Naive thymus-derived CD4-positive, alpha-beta T cell (primary cell): ENCODE measurements at places on chromosomes 11 and 22.
A peak's percentile ranks its signal among the peaks of the same experiment; 100 is the strongest.

- DNase-seq: no peak
Observed at GRCh38 chr11:131683666-131684065, 313.3 kb downstream of the NTM start.

GRCh38 chr22:23183061-23183698 is 2.9 kb downstream of the BCR start:
- no peak for DNase-seq

DNA sequence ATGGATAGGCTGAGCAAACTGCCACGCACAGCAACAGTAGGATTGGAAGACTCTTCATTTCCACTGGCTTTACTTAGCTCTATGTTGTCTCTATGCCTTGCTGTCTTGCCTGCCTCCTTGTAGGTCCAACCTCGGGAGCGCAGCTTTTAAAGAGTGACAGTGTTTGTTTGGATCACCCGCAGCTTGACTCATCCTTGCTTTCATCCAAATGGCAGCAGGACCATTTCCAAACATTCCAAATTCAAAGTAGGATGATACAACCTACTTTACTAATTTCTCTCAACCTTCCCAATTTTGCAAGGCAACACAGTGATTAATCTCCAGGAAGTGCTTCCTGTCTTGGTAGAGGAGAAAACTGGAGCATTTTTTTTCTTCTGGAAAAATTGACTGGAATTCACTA is at the start of gene MMP3:
MMP3 (minus strand) TSS at position 121 of the 400 bp plus-strand sequence; CDS start at position 58, 63 bp downstream.
- no peak for DNase-seq

DNA sequence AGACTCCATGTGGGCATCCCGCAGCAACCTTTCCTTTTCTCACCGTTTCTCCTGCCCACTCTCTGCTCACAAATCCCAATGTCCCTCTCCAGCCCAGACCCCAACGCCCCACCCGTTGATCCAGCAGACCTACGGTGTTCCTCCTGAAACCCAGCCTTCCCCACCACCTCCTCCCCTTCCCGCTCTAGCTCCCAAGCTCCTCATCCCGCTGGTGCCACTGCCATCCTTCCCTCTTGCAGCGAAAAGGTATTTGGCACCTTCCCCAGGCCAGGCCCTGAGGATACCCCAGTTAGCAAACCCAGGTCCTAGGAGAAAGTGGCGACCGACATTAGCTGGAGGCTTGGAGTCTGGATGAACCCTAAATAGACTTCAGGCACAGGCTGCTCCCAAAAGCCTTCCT is 84.0 kb upstream of the RTL6 start:
- no peak for DNase-seq

- DNase-seq: no peak
Observed at GRCh38 chr11:16526947-16527346, 170.6 kb upstream of the SOX6 start.

DNA sequence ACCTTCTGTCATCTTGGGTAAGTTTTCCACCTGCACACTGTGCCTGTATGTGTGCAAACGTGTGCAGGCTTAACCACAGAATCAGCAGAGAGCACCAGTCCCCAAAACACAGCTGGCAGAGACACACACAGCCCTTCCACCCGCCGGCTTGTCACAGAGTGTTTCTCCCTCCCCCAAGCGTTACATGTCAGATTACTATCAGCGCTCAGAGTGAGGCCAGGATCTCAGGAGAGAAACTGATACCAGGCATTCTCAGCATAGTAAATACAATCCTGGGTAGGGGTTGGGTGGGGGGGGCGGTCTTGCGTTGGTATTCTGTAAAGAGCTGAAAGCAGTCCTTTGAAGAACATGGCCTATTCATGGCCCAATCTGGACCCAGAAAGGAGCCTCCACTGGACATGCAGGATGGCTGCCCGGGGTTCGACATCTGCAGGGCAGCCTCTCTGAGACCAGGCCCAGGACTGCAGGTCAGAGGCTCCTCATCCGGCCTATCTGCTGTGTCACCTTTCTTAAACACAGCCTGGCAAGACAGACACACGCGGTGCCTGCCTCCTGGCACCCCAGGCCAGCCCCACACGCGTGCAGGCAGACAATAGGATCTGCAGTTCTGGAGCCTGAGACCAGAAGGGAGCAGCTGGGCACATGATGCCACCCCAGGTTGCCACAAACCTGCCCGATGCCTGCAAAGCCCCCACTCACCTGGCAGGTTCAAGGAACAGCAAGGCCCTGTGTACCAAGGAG is 1.7 kb downstream of the OSBPL5 start:
- no peak for DNase-seq

- DNase-seq: no peak
Observed at GRCh38 chr22:40180403-40180802, 2.7 kb downstream of the TNRC6B start.

GRCh38 chr11:70746351-70746750 is 348.0 kb downstream of the CTTN start:
- no peak for DNase-seq

DNA sequence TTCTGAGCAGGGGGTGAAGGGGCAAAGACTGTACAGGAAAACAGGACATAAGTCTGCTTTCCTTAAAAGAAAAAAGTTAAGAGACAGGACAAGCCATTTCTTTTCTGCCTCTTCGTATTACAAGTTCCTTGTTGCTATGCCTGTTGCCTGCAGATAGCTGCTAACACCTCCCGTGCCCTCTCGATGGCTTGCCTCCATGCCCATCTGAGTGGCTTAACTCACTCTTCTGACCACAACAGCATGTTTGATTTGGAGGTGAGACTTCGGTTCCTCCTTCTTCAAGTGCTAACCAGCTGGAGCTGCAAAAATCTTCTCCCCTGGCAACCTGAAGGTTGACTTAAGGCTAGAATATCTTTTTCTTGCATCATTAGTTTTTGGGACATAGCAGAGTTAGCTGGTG is 103.1 kb downstream of the PRR5L start:
- no peak for DNase-seq

GRCh38 chr11:47886096-47886495 is 37.9 kb upstream of the NUP160 start:
- DNase-seq: peak; percentile 45

GRCh38 chr22:45631140-45631840 is 40.3 kb upstream of the ATXN10 start:
- no peak for DNase-seq

- DNase-seq: no peak
Observed at GRCh38 chr11:132334769-132335280, 964.4 kb downstream of the NTM start.

- no peak for DNase-seq
Observed at GRCh38 chr22:22226448-22227187, 18.0 kb upstream of the VPREB1 start.

DNA sequence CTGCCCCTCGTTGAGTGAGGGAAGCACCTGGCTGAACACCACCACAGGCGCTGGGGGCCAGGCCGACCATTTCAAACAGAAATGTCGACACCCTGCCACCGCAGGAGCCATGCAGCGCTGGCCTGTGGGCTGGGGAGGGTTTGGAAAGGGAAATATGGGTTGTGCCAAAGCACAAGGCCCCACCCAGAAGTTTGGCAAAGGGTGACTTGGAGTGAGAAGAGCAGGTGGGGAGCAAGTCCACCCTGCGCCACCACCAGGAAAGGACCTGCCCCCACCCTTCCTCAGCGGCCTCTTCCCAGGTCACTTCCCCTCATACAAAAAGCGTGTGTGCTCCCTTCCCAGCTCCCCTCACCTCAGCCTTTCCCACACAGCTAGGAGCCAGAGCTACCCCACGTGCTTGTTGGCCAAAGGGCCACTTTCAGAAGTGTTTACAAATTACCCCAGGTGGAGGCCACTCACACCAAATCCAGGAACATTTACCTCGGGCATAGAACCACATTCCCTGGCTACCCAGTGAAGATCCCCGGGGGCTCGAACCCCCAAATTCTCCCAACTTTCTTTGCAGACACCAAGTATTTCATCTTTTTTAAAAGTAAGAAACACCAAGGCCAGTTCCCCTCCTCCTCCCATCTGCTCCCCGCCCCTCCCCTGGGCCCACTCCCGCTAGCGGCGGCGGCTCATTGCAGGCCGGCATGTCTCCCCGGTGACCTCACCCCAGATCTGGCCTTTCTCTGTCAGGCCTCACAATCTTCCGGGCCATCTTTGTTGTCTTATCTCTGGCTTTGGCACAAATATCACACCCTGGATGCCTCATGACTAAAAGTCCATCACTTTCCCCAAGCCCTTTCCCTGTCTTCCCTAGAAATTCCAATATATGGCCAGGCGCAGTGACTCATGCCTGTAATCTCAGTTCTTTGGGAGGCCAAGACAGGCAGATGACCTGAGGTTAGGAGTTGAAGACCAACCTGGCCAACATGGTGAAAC is 20.5 kb upstream of the SCGB1A1 start:
- no peak for DNase-seq

DNA sequence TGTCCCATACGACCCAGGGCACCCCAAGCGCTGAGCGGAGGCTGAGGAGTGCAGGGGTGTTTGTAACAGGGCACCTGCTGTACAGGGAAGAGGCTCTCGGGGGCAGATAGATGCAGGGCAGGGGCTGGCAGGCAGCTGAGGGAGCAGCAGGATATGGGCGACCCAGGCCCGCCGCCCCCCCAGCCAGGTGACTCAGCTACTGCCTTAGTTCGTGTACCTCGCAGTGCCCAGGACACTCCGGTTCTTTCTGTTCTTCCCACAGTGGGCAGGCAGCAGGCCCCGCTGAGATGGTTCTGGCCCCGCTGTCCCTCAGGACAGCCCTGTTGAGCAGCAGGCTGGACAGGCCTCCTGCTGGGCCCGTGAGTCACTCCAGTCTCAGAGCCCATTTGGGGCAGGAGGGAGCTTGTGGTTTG is 16.2 kb downstream of the PHLDA2 start:
- DNase-seq: no peak

- no peak for DNase-seq
Observed at GRCh38 chr22:26986884-26987283, 329.5 kb downstream of the MIAT start.

DNA sequence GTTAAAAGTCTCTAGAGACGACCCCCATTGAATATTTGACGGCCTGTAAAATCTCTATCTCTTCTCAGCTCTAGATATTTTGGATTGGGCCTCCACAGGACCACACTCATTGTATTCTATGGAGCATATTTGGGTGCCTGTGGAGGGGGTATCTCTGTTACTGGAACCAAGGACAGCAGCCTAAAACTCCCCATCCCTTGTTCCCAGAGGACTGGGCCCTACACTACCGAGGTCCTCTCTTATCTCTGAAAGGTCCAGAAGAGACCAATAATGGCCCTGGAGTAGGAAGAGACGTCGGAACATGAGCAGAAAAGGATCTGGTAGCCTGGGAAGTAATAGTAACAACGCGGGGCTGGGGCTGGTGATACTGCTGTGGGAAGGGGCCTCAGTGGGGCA is 542 bp downstream of the HPS4 start:
- DNase-seq: no peak

GRCh38 chr11:131756479-131757110 is 386.2 kb downstream of the NTM start:
- no peak for DNase-seq

DNA sequence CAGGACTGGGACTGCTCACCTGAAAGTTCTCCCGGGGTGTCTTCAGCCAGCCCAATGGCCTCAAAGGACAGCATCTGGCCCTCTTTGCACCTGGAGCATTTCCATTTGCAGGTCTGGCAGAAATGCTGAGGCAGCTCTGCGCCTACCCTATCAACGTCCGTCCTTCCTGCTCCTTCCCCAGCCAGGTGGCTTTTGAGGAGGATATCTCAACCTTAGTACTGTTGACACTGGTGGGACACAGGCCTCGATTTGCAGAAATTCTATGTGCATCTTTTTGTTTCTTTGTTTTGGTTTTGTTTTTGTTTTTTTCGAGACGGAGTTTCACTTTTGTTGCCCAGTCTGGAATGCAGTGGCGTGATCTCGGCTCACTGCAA is 5.0 kb downstream of the MOGAT2 start:
- no peak for DNase-seq

DNA sequence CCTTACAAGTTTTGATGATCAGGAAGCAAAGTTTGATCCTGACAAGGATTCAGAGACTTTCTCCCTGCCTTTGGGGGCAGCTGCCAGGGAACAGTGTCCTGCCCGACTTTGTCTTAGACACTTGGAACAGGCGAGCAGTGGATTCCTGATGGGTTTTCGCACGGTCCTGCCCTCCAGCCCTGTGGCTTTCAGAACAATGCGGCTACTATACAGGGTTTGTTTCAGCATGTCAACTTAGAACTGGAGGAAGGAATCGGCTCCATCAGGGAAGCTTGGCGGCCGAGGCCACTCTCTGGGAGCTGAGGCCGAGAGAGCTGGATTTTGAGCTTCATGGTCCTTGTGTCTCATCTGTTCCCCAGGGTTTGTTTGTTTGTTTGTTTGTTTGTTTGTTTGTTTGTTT is 11.5 kb downstream of the ANO1 start:
- DNase-seq: no peak

- DNase-seq: no peak
Observed at GRCh38 chr22:40412441-40412840, 42.0 kb downstream of the SGSM3 start.

DNA sequence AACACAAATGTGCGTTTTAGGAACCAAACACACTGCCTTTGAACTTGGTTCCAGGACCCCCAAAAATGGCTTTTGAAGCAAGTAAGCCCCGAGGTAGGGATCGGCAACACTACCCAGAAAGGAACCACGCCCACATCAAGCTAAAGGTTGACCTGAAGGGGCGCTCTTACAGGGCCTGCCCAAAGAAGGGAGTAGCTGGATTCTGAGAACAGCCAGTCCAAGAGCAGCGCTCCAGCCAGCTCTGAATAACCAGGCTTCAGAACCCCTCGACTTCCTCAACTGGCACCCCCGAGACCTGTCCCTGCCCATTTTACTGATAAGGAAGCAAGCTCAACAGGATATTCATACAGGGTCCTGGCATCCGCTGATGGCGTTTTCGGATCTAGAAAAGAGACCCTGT is 18.9 kb upstream of the MOB2 start:
- no peak for DNase-seq

DNA sequence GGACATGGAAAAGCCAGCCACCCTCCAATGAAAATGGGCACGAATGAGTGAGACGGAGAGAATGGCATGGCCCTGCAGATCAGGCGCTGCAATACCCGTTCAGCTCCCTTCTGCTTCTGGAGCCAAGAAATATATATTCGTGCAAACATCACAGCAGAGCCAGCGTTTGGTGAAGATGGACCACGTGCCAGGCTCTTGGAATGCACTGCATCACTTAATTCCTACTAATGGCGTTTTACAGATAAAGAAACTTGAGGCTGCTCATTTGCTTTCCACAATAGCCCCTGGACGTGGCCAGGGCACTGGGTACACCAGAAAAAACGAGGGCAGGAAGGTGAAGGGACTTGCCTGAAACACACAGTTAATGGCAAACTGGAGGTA is 1.6 kb upstream of the FXYD2 start:
- DNase-seq: no peak

GRCh38 chr11:117582433-117582832 is 214.6 kb downstream of the DSCAML1 start:
- DNase-seq: no peak
